ENCODE measurements at places on chromosomes 1 and 21.

DNA sequence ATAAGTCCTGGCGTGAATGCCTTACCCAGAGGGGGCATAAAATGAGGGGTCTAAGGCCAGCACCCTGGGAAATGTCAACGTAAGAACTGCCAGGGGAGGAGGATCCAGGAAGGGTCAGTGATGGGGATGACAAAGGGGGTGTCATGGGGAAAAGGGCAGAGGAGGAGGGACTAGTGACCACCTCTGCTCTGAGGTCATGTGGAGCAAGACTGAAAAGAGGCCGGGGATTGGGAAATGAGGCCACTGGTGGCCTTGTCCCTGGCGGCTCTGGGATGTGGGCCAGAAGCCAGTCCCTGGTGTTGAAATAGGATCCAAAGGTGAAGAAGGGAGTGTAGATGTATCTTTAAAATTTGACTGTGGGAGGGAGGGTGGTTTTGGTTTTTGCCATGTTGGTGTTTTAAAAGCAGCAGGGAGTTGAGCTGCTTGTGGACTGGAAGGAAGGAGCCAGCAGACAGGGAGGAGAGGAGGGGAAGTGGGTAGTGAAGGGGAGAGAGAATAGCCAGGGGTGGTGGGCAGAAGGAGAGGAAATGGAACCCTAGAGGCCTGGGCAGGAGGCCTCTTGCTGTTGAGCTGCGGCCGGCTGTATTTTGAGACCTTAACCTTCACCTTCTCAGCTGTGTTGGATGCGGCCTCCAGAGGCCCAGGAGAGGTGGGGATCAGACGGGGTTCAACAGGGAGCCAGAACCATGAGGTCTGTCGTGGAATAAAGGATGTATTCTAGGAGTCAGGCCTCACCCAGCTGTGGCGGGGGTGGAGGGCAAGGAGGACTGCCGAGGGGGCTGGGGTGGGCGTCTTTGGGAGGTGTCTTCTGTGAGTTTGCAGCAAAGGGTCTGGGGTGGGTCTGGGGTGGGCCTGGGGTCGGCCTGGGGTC lies 92.5 kb downstream of the DHRS3 start:
- DNase-seq: no peak

GRCh38 chr1:80075351-80075750 lies 1068.8 kb upstream of the ADGRL4 start:
- DNase-seq: no peak

- no peak for DNase-seq
Observed at GRCh38 chr1:175095978-175096607, 28.5 kb downstream of the TNN start.

GRCh38 chr1:202291961-202292712 lies 49.6 kb downstream of the UBE2T start:
- no peak for DNase-seq

GRCh38 chr1:107056426-107057196 lies at the start of gene PRMT6:
TSS of gene PRMT6 (plus strand) at chr1:107056674. CDS start at chr1:107056716, 42 bp downstream.
- peak; percentile 95 for DNase-seq

GRCh38 chr1:6691507-6691906 lies 10.1 kb downstream of the DNAJC11 start:
- DNase-seq: no peak
